ENCODE measurements at places on chromosomes 11 and 22. TPM values are rescaled to one million over a fixed set of nuclear protein-coding genes. Genes with fewer than 3 reads are reported as not detected.
A peak's percentile ranks its signal among the peaks of the same experiment; 100 is the strongest.

Gene IL17REL
- total RNA-seq, result not detected

Gene KIRREL3
- not detected for total RNA-seq

Gene TRMU
- 17.2 TPM for total RNA-seq

Gene TMEM45B
- 24.5 TPM for total RNA-seq

Gene MAFF
- total RNA-seq, result 2.9 TPM

Gene CCDC116
- not detected for total RNA-seq

Gene OR4A16
- total RNA-seq, result not detected

Gene DDI1
- total RNA-seq, result not detected

Gene CHRDL2
- 2.9 TPM for total RNA-seq

Gene PTPN5
- total RNA-seq, result not detected

GRCh38 chr22:27531782-27532530 lies 269.6 kb downstream of the MN1 start:
- DNase-seq, result no peak

GRCh38 chr11:69079661-69080256 lies 31.0 kb downstream of the TPCN2 start:
- DNase-seq, result no peak

GRCh38 chr11:2269601-2270321 lies 627 bp downstream of the ASCL2 start:
- DNase-seq, result peak; percentile 73

DNA sequence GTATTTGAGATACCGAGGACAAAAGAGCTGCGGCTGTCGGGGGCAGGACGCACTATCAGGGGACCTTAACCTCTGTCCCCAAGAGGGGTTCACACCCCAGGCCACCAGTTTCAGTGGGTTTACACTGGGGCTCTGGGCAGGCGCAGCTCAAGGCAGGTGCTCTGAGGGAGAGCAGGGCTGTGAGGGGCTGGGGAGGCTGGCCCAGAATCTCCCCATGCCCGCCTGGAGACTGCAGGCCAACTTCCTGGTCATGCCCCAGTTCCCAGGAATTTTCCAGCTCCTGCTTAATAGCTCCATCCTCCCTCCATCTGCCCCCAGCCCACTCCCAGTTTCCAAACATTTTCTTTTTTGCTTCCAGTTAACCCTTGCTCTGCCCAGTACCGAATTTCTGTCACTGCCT lies 7.6 kb upstream of the PGA3 start:
- DNase-seq, result no peak

GRCh38 chr11:99432677-99433076 lies 411.9 kb downstream of the CNTN5 start:
- no peak for DNase-seq

DNA sequence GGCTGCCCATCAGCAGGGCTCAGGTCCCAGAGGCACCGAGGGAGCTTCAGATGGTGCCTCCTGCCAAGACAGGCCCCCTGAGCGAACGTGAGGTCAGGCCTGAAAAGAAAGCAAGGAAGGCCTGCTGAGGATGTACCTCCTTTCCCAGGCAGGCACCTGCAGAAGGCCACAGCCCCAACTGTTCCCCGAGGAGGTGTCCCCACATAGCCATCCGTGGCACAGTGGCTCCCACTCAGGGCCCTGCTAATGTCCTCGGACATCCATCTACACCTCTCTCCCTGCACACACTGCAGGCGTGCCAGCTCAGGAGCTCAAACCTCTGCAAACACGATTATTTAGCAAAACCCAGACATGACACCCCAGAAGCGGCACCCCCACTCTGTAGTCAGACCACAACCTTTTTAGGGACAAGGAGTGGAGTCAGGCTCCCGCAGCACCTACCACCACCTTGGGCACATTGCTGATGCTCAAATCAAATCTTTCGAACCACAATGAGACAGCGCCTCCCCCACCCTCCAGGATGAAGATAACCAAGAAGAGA lies 36.9 kb downstream of the SHANK2 start:
- DNase-seq, result no peak

DNA sequence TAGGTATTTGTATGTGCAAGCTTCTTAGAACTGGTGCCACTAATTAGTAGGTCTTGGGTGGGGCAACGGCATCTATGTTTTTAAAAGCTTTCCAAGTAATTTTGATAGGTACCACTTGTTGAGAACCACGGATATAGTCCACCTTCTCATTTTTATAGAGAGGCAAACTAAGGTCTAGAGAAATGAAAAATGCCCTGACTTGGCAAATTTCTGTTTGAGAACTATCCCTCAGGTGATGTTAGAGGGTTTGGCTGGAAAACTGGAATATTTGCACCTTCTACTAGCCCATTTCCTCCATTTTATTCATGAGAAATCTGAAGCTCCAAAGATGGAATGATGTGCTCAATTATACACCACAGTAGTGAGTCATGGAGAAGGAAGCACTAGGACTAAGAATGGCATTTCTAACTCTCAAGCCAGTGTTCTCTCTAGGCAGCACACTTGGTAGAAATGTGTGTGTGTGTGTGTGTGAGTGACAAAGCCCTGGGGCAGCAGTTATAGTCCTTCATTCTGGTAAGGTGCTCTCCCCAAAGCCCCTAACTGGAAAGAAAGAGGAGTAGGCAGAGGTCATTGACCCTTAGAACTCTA lies 1.8 kb upstream of the TMEM86A start:
- no peak for DNase-seq

- peak; percentile 95 for DNase-seq
Observed at GRCh38 chr11:64237484-64237951, 3.1 kb downstream of the VEGFB start.

DNA sequence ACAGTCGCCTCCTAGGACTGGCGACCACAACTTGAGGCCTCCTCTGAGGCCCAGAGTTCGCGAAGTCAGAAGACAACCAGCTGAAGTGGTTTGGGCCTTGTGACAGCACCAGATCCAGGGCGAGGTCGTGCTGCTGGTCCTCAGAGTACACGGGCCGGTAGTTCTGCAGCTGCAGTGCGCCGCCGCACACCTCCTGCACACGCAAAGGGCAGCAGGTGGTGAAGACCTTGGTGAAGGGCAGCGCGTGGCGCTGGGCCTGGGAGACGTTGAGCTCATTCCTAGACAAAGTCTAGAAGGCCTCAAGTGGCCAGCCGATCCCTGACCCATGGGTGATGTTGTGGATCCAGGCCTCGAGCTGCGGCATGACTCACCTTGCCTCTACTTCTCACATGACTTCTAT lies 18.2 kb downstream of the CD3E start:
- no peak for DNase-seq

- no peak for DNase-seq
Observed at GRCh38 chr22:32313532-32313931, 44.1 kb upstream of the RFPL3 start.

DNA sequence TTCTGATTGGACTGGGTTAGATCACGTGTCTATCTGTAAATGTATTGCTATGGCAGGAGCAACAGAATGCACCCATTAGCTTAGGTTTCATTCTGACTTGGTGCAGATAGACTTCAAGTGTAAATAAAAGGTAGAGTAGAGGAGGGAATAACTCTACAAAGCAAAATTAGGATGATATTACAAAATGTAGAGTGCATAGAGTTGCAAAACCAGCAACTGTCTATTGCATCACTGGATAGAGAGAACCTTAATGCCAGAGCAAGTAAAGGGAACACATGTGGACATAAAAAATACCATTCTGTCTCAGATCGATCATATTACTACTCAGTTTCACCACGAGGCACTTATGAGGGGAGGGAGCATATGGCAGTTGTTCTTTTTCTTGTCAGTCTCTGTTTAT lies 22.0 kb upstream of the CAT start:
- DNase-seq, result no peak

GRCh38 chr11:111306321-111306720 lies 8.0 kb downstream of the POU2AF3 start:
- DNase-seq, result no peak

GRCh38 chr11:82384308-82384707 lies 349.4 kb downstream of the FAM181B start:
- no peak for DNase-seq

- peak; percentile 79 for DNase-seq
Observed at GRCh38 chr11:69131644-69132300, 24.0 kb upstream of the SMIM38 start.

- no peak for DNase-seq
Observed at GRCh38 chr22:32859743-32860142, 58.2 kb downstream of the TIMP3 start.

GRCh38 chr11:33347490-33348125 lies 90.4 kb downstream of the HIPK3 start:
- DNase-seq, result no peak

- no peak for DNase-seq
Observed at GRCh38 chr11:104531075-104531474, 367.1 kb upstream of the PDGFD start.

DNA sequence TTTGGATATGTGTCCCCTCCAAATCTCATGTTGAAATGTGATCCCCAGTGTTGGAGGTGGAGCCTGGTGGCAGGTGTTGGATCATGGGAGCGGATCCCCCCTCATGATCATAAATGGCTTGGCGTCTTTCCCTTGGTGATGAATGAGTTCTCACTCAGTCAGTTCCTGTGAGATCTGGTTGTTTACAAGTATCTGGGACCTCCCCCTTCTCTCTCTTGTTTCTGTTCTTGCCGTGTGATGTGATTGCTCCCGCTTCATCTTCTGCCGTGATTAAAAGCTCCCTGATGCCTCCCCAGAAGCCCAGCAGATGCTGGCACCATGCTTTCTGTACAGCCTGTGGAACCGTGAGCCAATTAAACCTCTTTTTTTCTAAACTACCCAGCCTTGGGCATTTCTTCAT lies 102.2 kb downstream of the SEZ6L start:
- no peak for DNase-seq

GRCh38 chr11:38598418-38598817 lies 2000.4 kb upstream of the RAG2 start:
- DNase-seq, result no peak

DNA sequence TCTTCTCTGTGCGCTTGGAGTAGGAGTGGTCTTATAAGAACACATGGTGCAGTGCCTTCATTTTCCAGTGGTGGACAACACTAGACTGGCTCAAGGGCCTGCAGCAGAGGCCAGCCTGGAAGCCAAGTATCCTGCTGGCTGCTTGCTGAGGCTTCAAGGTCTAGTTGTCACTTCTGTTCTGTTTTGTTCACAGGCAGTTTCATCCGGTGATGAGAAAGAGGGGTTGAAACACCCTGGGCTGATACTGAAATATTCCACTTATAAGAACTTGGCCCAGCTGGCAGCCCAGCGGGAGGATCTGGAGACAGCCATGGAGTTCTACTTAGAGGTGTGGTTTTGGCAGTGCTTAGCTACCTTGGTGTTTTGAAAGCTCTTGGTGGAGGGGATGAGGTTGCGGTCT lies 29.8 kb downstream of the CABIN1 start:
- no peak for DNase-seq

DNA sequence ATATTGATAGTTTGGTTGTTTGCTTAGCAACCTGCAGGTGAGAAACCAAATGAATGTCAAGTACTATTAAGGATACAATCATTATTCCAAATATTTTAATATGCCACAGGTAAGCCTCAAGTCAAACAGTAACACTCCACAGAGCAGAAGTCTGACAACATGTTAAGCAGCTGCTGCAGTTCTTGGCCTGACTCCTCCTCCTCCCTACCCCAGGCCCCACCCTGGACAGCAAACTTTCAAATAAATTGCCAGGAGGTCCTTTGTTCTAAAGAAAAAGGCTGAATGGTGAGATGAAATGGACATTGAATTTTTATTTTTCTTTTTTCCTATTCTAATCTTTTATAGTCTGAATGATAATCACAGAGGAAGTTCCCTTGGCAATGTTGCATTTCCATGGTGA lies 260.0 kb upstream of the POU2AF2 start:
- no peak for DNase-seq

GRCh38 chr22:28094771-28095170 lies 175.7 kb upstream of the PITPNB start:
- no peak for DNase-seq
